SHP77 treated with DMSO at 0.1 percent for 48 hours (cell line): ENCODE measurements at places on chromosomes 6 and 20.

GRCh38 chr6:163828038-163828795 is 413.7 kb downstream of the QKI start:
- DNase-seq = no peak

- DNase-seq = no peak
These were observed 619.0 kb downstream of the DOK5 start for GRCh38 chr20:55094353-55094861.

DNA sequence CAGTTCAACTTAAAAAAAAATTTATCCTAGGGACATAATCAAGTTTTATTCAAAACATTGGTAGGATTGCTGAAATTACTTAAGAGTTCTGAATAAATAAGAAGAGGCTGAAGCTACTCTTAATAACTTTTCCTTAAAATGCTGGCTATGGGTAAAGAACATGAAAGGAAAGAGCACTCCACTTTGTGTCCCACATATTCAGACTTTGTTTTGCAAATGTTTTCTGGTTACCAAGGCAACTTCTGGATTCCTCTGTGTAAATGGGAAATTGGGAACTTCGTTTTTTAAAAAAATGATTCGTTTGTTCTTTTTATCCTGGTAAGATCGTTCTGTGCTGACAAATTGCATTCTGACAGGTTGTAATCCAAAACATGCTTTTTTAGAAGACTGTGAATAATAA is 115.0 kb downstream of the KIF6 start:
- no peak for DNase-seq

DNA sequence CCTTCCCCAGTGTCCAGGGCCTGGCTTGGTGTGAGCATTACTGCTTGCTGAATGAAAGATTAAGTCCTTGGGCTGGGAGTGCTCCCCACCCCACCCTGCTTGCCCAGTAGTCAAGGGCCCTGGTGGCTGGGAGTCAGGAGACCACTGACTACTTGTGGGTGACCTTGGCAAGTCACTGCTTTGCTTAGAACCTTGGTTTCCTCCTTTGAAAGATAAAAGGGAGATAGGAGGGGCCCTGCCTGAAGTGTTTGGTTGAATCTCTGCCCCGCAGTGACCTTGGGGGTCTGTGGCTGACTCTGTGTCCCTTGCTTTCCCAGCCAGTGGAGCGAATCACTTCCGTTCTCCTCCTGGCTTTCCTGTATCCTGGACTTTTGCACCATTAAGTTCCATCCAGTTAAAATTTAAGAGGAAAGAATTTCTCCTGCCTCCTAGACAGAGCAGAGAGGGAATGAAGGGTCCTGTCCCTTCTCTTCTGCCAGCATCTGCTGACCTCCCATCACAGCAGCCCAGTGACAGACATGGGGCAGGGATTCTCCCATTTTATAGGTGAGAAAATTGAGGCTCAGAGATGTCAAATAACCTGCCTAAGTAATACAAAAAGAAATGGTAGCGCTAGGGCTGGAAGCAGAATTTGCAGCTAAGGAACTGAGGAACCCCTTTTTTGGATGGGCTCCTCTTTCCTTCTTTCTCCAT is 3.5 kb upstream of the EPB41L1 start:
- DNase-seq = no peak

DNA sequence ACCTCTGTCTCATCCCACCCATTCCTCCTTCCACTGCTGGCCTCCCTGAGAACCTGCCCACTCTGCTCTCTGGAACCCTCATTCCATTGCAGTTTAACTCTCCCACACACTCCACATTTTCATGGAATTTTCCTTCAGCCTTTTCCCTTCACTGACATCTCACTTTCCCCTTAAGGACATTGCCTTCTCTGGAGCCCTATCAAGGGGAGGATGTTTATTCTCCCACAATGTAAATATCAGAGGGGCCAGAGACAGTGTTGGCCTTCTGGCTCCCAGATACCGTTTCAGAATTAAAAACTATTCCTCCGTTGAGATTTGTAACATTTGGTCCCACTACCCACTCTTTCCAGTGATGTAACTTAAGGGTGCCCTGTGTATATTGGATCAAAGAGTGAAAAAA is 199.5 kb upstream of the KCNK16 start:
- no peak for DNase-seq

- no peak for DNase-seq
These were observed 234.2 kb downstream of the BCKDHB start for GRCh38 chr6:80340686-80341085.

GRCh38 chr6:67544851-67545452 is 1090.1 kb upstream of the ADGRB3 start:
- DNase-seq = no peak
